ENCODE measurements at places on chromosomes 11 and 22.

DNA sequence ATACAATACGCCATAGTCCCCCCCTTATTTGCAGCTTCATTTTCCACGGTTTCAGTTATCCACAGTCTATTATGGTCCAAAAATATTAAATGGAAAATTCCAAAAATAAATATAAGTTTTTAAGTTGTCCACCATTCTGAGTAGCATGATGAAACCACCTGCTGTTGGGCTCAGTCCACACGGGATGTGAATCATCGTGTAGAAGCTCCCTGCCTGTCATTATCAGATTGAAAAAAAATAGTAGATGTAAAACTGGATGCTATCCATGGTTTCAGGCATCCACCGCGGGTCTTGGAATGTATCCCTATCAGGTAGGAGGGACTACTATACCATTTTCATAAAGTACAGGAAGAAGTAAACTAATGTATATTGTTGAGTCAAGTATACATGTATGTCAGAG is 127.4 kb downstream of the TTC17 start:
- DNase-seq, result no peak

GRCh38 chr11:34825670-34826383 is 90.4 kb downstream of the APIP start:
- DNase-seq, result no peak

DNA sequence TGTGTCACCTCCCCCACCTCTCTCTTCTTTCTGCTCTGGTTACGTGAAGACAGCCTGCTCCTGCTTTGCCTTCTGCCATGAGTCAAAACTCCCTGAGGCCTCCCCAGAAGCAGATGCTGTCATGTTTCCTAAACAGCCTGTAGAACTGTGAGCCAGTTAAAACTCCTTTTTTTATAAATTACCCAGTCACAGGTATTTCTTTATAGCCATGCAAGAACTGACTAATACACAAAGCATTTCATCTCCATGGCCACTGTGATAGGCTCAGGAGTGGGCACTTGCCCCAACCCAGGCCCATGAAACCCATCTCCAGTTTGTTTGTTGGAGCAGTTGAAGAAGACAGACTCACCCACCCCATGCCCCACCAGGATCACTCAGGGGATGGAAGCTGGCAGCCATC is 253.3 kb upstream of the ISX start:
- no peak for DNase-seq

DNA sequence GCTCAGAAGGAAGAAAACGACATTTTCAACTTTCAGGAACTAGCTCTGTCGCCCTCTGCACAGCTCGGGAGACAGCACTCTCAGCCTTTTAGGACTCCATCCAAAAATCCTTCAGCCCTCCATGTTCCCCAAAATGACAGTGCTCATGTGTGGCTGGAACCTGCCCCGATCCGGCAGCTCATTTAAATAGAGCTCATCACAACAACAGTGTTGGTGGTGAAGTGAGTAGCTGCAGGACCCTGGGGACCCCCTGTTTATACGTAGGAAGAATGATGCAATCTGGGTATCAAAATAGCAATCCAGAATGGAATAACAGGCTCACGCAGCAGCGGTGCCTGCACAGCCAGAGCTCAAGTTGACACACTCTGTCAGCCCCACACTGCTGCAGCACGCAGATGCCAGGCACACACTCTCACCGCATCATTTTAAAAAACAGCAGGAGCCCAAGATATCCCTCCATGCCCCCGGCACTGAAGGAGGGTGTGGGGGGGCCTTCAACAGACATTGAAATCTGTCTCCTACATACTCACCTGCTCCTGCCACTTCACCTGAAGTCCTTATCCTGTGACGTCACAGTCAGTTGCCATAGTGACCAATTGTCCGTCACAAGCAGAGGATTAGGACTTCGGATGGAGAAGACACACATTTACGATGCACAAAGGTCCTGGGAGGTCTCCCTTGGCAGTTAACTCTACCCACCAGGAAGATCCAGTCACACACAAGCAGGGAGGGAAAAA is 24.0 kb downstream of the TRIM66 start:
- DNase-seq, result no peak

GRCh38 chr22:33476716-33477115 is 418.5 kb upstream of the SYN3 start:
- no peak for DNase-seq

DNA sequence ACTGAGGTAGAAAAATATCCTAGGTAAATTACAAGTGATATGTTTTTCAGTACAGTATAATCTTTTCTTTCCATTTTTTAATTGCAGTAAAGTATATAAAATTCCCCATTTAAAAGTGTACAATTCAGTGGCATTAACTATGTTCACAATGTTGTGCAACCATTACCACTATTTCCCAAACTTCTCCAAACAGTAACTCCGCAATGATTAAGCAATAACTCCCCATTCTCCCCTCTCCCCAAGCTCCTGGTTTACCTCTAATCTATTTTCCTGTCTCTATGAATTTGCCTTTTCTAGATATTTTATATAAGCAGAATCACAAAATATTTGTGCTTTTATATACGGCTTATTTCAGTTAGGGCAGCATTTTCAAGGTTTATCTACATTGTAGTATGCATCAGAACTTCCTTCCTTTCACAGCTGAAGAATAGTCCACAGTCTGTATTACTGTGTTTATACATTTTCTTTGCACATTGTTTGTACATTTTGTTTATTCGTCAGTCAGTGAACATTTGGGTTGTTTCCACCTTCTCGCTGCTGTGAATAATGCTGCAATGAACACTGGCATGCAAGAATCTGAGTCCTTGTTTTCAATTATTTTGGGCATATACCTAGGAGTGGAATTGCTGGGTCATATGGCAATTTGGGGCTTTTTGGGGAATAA is 110.7 kb downstream of the RPL27A start:
- no peak for DNase-seq

DNA sequence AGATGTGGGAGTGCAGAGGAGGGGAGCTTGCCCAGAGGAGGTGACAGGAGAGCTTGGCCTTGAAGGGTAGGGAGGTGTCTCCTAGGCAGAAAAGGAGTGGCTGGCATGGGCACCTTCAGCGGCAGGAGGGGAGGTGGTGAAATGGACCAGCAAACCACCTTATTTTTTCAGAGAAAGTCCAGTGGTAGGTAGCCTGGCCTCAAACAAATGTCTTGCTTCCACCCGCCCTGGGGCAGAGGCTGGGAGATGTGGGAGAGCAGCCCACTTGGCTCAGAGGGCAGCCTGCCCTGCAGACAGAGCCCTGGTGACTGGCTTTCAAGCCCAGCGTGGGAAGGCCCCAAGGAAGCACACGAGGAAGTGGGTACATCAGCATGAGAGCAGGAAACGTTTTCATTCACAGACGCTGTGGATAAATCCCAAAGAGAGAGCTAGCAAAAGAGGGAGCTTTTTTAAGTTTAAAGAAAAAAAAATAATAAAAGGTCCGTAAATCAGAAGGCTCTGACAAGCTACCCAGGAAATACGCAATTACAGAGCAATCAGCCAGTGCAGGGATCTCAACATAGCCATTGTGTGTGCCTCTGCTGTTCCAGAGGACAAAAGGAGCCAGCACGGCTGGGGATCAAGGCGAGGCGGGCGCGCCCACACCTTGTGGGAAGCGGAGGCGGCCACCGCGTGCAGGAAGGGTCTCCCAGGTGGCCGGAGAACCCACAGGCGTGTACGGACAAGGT is 238.7 kb upstream of the PLET1 start:
- peak; percentile 81 for DNase-seq

Measured in COR-L47 (cell line).